NCI-H510A (cell line): ENCODE measurements at places on chromosomes 3 and 15.

DNA sequence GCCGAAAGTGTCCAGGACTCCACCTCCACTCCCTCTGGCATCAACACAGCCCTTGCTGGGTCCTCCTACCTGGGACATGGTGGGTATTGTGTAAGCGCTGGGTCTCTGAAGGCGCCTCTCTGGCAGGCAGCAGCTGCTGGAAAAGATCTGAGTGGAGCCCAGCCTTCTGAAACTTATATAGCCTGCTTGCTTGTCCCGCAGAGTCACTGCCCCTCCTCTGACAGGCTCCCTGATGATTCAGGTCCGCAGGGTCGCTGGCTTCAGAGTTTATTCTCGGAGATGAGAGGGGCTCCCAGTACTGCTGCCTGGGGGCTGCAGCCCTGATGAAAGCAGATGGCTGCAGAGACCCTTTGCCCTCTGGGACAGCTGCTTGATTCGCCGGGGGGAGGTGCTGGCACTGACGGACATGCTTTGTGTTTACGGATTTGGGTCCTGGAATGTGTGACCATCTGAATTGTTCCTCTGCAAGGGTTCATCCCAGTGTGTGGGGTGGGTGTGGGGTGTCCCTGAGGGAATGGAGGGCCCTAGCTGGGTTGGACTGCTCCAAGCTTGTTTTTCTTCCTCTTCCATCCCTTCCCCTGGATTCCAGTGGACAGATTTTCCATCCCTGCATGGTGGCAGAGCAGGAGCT, at the start of gene MUSTN1:
MUSTN1 (minus strand) TSS at position 149 of the 631 bp plus-strand sequence; CDS start at position 78, 71 bp downstream.
- DNase-seq = no peak

- no peak for DNase-seq
Measured at GRCh38 chr15:28977377-28978010, 91.7 kb downstream of the APBA2 start.

GRCh38 chr3:102514241-102514640, 79.4 kb downstream of the ZPLD1 start:
- DNase-seq = no peak

DNA sequence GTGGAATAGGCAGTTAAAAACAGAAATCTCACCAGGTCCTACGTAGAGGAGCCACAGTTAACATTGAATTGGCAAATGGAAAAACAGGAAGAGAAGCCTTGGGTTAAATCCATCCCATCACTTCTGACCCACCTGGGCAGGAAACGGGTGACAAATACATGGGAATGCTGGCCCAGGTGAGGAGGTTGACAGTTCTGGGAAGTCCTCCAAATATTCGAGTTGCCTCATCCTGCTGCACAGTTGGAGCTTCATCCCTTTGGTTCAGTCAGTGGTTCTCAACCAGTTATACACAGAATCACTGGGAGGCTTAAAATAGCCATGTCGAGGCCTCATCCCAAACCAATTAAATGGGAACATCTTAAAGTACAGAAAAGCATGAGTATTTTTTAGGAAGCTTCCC, 5.3 kb downstream of the MYZAP start:
- DNase-seq = no peak

DNA sequence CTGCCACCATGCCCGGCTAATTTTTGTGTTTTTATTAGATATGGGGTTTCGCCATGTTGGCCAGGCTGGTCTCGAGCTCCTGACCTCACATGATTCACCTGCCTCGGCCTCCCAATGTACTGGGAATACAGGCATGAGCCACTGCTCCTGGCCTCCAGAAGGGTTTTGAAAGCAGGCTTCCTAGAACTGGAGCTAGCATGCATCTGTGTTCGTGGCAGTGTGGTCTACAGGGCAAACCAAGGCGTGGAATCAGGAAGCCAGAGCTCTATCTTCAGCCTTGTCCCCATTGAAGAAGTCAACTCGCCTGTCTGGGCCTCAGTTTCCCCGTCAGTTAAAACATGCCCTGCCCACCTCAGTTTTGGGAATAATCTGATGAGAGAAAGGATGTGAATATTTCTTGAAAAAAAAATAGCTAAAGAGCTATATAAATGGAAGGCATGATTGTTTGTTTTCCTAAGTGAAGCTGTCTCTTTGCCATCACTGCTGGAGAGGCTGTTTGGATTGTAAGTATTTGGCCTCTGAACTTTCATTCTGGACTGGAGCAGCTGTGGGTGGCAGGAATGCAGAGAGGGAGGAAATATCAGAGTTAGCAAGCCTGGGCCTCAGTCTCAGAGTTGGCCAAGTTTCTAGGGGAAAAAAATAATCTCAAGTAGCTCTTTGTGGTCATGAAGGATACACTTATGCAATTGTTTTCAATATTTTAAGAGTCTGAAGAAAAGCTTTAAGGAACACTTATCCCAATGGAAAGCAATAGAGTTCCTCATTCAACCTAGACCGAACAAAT, 36.5 kb upstream of the UACA start:
- DNase-seq = no peak

DNA sequence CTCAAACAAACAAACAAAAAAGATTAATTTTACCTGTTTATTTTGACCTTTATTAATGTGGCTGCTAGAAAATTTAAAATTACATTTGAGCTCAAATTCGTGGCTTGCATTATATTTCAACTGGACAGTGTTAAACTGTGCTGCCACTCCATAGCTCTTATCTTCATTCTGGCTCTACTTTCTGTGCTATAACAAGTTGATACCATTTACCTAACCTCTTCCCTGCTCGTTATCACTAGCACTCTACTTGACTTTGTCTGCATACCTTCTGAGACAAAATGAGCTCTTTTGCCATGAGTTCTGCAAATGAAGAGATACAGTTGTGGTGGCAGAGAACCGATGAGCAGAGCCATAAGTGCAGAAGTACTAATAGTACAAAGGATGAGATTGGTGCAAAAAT, 26.4 kb downstream of the MINDY2 start:
- no peak for DNase-seq

DNA sequence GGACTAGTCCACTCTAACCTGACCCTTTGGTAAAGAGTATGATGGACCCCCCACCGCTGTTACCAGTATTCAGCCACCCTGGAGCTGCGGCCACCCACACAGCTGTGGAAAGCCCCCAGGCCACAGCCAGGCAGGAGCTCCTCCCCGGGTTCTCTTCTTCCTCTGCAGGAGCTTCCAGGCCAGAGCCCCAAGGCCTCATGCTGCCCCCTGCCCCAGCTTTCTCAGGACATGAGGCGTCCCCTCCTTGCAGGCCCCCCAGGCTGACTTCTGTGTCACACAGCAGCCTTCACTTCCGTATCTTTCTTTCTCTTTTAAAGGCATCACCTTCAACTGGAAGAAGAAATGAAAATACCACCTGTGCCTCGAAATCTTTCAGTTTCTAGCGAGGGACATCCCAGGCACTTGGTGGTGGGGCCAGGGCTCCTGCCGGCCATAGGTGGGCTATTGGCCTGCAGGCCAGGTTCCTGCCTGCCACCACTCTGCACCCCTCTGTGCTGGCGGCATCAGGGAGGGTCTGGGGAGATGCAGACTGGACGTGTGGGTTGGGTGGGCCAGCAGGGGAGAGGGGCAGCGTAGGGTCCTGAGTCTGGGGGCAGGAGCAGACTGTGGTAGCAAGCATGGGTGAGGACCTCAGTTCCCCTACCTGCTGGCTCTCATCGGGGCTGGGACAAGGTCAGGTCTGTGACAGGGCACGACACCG, 19.9 kb downstream of the KLF13 start:
- no peak for DNase-seq

DNA sequence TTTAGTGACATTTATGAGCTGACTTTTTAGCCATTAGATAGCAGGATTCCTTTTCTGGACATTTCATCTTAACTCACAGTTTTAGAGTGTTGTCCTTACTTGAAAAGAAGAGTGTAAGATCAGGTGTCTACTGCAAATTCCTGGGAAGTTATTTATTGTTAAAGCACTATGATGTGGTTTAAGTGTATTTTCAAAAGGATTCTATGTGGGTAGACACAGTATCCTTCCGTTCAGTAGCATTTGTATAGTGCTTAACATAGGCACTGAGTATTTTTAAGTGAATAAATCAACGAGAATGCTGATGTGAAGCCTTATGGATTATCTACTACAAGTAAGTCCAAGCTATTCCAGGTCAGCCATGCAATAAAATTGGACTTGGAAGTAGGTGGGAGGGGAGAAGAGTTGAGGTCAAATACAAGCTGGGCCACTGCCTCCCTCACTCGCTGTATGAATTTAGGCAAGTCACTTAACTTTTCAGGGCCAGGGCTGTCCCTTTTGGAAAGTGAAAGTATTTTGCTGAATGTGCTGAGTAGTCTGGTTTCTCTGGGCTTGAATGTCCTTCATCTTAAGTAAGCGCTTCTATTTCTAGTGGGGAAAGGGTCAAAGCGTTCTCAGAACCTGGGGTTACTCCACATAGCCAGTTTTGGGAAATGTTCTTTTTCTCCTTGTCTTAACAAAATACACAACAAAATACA, 48.6 kb downstream of the GAP43 start:
- DNase-seq = no peak

DNA sequence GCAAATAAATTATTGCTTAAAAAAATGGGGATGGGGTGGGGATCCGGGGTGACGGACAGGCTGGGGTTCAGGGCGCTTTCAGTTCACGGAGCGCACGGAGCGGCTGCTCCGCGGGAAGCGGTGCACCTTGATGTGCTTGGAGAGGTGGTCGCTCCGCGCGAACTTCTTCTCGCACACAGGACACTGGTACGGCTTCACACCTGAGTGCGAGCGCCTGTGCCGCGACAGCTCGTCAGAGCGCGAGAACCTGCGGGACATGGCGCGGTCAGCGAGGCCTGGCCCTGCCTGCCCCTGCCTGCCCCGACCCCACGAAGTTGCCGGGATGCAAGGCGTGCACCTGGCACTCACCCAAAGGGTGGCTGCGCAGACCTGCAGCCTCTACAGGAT, 13.6 kb downstream of the KLF15 start:
- DNase-seq = no peak

DNA sequence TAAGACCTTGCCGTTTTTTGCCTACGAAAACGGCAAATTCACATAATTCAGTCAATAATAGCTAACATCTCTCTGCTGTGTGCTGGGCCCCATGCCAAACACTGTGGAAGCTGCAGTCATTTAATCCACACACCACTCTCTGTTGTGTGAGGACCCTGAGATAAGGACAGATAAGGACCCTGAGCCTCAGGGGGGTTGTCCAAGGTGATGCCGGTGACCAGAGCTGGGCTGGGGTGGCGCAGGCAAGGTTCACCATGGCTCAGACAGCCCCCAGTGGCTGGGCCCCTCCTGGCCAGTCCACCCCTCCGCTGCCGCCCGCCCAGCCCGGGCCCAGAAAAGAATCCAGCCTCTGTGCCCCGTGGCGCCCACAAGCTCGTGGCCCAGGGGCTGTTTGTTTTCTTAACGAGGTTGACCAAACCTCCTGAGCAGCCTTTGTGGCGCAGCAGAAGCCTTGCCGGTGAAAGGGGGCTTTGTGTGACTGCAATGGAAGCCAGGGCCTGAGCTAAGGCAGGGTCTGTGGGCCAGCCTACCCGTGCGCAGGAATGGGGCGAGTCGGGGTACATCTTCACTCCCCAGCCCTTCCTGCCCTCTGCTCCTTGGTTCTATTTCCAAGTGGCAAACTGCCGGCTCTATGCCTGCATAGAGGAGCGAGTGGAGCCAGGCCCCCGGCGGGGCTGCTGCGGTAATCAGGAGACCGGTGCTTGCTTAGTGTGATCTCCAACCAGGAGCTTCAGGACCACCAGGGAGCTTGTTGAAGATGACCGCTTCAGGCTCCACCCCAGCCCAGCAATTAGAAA, 4.4 kb upstream of the SNX22 start:
- no peak for DNase-seq

- no peak for DNase-seq
Measured at GRCh38 chr15:69165637-69166025, 5.2 kb downstream of the GLCE start.

- DNase-seq = no peak
Measured at GRCh38 chr3:121957674-121958415, 63.6 kb downstream of the SLC15A2 start.

DNA sequence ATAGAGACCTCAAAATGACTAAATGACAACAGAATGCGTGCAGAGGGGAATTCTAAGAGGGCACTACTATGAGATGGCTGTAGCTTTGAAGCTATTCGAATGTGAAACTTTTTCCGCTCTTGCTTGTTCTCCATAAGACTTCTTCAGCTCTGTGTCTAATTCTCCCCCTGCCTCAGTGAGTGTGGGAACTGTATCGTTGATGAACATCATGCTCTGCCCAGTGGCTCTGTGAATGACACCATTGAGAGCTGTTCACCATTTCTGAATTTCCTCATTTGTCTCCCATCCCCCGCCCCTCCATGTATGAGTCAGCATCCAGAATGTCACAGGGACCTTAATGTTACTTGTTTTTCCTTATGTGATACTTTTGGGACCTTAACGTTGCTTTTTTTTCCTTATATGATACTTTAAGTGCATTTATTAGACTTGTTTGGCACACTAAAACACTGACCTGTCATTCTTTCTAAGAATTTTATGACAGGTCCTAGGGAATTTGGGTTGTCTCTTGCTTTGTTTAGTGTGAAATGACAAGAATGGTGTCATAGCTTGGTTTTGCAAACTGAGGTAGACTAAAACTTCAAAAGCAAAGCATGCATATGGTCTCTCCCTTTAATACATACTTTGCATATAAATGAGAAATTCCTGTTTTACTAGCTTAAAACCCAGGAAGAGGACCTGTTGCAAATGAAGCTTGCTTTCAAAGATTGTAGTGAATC, 99.6 kb downstream of the FNDC3B start:
- peak; percentile 14 for DNase-seq

GRCh38 chr3:41569632-41570305, 370.5 kb downstream of the CTNNB1 start:
- no peak for DNase-seq

- DNase-seq = no peak
Measured at GRCh38 chr3:64143409-64144130, 81.7 kb downstream of the PRICKLE2 start.

GRCh38 chr3:10515884-10516495, 10.6 kb upstream of the ATP2B2 start:
- DNase-seq = no peak

DNA sequence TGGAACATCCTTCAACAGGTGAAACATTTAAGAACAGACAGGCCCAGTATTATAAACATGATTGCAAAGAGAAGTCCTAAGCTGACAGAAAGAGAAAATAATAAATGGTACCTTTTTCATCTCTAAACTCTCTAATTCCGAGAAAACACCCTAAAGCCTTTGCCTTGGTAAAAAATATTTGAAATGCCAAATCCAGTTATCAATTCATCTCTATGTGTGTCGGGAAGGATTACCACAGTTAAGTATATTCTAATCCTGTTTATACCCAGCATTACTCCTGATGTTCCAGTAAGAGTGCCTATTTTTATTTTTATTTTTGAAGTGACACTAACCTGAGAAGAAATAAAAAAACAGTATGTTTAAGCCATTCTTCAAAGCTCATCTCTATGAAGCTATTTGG, 219.3 kb upstream of the NANOGP8 start:
- no peak for DNase-seq
